ENCODE measurements at places on chromosomes 12 and 14. TPM values are rescaled to one million over a fixed set of nuclear protein-coding genes. Genes with fewer than 3 reads are reported as not detected.

Gene CHGA
- total RNA-seq, result not detected

Gene KRT74
- not detected for total RNA-seq

Gene RNASE3
- not detected for total RNA-seq

Gene ASCL1
- not detected for total RNA-seq

Gene KRT81
- total RNA-seq, result 0.19 TPM

Data from hair follicular keratinocyte (primary cell).